ENCODE measurements at places on chromosomes 7 and 10.
A peak's percentile ranks its signal among the peaks of the same experiment; 100 is the strongest.

GRCh38 chr10:81019029-81019890 lies 481.6 kb downstream of the SH2D4B start:
- no peak for DNase-seq

DNA sequence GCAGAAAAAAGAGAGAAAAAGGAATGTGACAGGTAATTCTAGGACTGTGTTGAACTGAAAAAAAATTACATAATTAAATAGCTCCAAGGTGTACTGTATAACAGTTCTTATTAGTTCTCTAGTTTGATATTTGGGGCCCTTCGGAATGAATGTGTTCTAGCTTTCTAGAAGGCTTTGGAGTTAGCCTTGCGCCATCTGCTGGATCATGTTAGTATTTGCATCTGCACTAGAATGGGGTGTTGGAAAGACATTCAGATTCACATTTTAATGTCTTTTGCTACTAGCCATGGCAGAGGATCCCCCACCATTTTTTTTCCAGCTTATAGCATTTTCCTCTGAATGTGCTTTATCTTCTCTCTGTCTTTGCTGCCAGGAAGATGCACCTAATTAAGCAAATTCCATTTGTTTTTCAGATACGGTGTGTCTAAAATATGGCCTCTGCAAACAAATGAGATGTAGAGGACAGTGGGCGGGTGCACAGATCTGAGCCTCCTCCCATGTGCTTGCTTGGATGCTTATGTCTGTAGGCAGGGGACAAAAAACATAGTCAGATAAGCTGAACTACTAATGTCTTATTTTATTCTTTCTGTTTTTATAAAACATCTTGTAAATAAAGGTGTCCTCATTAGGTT lies 238.5 kb downstream of the PHF14 start:
- DNase-seq: peak; percentile 34

DNA sequence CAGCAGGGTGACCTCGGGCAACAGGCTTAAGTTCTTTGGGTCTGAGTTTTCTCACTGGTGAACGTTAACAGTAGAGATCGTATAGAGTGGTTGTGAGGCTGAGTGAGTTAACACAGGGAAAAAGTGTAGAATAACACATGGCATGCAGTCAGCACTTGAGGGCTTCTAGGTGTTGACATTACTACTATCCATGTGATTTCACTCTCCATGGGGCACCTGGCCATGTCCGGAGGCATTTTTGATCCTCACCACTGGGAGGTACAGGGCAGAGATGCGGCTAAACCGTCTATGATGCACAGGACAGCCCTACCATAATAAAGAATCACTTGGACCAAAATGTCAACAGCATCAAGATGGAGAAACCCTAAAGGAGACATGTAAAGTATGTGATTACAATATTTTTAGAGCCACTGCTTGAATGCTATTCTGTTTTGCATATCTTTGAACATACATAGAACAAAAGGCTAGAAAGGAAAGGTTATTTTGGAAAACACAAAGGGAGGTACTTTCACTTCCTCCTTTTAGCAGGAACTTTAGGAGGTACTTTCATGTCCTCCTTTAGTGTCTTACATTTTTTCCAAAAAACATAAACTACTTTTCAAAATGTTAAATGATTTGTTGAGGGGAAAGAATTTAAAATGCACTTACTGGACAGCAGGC lies 44.3 kb downstream of the NOD1 start:
- no peak for DNase-seq

DNA sequence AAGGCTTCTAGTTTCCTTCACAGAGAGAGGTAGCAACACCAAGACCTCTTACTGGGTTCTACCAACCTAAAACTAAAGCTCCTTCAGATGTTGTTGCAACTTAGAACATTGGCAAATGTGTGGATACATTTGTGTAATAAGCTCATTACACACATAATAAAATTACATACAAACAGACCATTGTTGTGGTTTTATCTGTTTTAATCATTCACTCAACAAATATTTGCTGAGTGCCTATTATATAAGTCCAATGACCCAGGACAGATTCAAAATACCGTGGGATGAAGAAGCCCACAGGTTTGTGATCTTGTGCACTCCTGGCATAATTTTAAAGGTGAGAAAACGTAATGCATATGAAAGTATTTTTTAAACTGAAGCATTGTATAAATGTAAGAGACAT lies 160.4 kb upstream of the NPVF start:
- no peak for DNase-seq

DNA sequence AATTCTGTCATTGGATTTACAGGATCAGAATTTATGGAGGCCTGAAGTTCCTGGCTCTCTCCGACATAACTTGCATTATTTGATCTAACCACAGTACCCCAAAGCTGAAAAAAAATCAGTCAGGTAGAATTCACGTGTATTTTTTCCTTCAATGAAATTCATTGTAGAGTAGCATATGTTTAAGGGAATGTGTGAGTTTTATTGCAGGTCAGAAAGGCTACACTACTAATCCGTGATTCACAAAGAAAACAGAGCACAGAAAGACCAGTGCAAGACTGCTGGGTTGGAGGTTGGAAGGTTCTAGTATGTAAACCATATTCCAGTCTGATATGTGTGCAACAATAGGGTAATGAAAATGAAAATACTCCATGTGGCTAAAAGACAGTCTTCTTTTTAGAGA lies 247.0 kb upstream of the FERD3L start:
- no peak for DNase-seq

DNA sequence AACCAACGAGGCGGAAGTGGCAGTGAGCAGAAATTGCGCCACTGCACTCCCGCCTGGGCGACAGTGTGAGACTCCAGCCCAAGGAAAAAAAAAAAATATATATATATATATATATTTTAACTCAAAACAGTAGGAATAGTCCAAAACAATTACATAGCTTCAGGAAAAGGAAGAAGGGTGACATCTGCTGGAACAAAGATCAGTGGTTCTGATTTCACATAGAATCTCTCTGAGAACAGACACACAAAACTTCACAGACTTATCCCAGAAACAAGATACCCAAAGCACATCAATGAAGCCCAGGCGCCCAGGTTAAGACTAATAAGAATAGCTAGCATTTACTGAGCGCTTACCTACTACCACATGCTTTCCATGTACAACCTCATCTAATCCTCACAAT lies 45.0 kb downstream of the DNMBP start:
- DNase-seq: no peak

- DNase-seq: no peak
These were observed 178.1 kb downstream of the AVL9 start for GRCh38 chr7:32673275-32673983.

GRCh38 chr10:17176091-17176490 lies 25.4 kb downstream of the TRDMT1 start:
- no peak for DNase-seq

DNA sequence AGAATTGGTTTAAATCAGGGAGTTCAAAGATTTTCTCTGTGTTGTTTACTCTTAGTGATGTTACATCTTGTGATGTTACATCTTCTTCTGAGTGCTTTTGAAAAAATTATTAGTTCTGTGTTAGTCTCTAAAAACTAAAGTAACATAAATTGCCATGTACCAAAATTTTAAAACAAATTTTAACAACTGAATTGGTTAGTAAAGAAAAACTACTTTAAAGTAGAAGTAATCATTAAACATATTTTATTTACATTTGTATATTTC lies 5.2 kb upstream of the IGF2BP3 start:
- DNase-seq: no peak

- no peak for DNase-seq
These were observed 77.6 kb upstream of the ZMIZ1 start for GRCh38 chr10:78991187-78991586.

- no peak for DNase-seq
These were observed 158.8 kb downstream of the CAMK1D start for GRCh38 chr10:12508165-12508564.

DNA sequence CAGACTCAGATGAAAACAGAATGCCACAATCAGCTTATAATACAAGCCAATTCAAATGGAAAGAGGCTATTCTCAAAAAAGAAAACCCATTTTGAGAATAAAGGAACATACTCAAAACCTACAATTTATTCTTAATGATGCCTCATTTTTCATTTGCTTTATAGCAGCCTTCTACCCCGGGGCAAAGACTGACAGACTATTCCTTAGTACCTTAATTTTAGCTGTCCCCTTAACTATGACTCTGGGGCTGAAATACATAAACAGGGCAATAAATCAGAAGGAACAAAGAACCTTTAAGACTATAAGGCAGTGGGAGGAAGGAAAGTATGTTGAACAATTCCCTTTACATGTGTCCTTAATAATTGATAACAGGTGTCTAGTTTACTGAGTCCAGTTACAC lies 76.8 kb downstream of the TMEM106B start:
- no peak for DNase-seq

- no peak for DNase-seq
These were observed 5.4 kb upstream of the HKDC1 start for GRCh38 chr10:69214666-69215131.

- no peak for DNase-seq
These were observed 13.3 kb downstream of the MYO1G start for GRCh38 chr7:44965441-44965903.

DNA sequence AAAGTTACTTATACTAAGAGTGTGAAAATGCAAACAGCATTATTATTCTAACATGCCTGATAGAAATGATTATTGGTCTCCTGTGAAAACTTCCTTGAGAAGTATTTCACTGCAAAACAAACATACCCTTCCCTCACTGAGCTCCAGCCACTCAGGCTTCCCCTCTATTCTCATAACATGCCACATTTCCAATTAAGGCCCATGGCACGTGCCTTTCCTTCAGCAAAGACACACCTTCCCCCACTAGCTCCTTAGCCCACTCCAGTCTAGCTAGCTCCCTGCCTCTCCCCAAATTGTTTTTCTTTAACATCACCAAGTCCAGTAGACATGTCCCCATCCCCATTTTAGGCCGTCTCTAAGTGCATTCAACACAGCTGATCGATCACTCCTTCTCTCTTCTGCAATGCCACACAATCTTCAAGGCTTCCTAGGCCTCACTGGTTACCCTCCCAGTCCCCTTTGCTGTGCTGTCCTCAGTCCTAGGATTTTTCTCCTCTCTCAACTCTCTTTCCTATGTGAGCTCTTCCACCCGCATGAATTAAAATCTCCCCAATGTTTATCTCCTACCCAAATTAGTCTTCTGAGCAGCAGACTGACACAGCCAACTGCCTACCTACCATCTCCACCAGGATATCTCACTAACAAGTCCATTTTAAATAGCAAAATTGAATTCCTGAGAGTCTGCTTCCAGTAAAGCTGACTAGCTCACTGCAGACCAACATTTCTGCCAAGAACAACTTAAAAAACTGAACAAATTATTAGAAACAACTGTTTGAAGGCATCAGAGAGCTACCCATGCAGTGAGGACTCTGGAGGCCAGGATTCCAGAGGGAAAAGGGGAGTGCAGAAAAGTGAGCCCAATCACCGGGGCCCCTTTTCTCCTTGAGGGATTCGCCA lies 11.9 kb downstream of the CYTH3 start:
- no peak for DNase-seq

DNA sequence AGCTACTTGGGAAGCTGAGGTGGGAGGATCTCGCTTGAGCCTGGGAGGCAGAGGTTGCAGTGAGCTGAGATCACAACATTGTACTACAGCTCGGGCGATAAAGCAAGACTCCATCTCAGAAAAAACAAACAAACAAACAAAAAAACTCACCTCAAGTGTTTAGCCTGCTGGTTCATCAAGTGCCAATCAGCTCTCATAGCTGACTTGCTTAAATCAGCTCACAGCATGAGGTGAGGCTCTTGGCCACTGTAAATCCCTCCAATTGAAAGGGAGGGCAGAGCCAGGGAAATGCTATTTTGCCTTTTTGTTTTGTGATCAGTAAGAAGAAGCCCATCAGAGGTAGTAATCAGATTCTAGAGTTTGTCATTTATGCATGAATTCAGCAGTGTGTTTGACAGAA lies 112.3 kb downstream of the RAB11FIP2 start:
- no peak for DNase-seq

GRCh38 chr10:101859530-101859929 lies 15.9 kb upstream of the KCNIP2 start:
- DNase-seq: no peak

DNA sequence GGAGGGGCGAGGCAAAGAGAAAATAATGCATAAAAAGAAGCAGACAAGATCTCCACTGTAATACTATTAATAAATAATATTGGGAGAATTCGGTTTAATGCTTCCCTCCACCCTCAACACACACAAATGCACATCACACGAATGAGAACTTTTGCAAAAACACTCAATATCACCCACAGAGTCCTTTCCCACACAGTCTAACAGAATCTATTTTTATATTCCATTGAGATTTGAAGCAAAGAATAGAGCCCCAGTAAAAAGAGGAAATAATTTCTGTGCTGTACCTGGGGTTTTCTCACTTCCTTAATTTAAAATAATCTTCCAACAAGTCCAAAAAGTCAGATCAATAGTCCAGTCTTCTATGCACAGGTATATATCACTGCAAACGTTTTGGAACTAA lies 17.0 kb downstream of the PIK3AP1 start:
- DNase-seq: no peak

GRCh38 chr10:6226216-6226615 lies 23.5 kb downstream of the PFKFB3 start:
- DNase-seq: no peak

- DNase-seq: no peak
These were observed 12.0 kb downstream of the GET4 start for GRCh38 chr7:888081-889024.

GRCh38 chr7:130947792-130948580 lies 214.0 kb upstream of the KLF14 start:
- no peak for DNase-seq

GRCh38 chr10:128061306-128062300 lies 64.6 kb downstream of the MKI67 start:
- DNase-seq: no peak

GRCh38 chr10:29217292-29217738 lies 71.6 kb upstream of the LYZL1 start:
- no peak for DNase-seq

DNA sequence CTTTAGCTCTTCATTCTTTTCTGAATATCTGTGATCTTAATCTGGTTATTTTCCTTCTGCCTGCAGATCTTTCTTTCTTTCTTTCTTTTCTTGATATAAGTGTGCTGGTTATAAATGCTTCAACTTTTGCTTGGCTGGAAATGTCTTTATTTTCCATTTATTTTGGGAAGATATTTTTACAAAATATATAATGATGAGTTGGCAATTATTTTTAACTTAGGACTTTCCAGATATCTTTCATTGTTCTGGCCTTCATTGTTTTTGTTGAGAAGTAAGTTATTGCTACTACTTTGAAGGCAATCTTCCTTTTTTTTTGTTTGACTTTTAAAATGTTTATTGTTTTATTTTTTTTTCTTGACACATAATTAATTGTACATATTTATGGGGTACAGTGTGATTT lies 75.3 kb downstream of the ZNF503 start:
- no peak for DNase-seq

Data from gastrocnemius medialis (tissue), 4 donors.